ENCODE measurements at places on chromosomes 6 and 20.

DNA sequence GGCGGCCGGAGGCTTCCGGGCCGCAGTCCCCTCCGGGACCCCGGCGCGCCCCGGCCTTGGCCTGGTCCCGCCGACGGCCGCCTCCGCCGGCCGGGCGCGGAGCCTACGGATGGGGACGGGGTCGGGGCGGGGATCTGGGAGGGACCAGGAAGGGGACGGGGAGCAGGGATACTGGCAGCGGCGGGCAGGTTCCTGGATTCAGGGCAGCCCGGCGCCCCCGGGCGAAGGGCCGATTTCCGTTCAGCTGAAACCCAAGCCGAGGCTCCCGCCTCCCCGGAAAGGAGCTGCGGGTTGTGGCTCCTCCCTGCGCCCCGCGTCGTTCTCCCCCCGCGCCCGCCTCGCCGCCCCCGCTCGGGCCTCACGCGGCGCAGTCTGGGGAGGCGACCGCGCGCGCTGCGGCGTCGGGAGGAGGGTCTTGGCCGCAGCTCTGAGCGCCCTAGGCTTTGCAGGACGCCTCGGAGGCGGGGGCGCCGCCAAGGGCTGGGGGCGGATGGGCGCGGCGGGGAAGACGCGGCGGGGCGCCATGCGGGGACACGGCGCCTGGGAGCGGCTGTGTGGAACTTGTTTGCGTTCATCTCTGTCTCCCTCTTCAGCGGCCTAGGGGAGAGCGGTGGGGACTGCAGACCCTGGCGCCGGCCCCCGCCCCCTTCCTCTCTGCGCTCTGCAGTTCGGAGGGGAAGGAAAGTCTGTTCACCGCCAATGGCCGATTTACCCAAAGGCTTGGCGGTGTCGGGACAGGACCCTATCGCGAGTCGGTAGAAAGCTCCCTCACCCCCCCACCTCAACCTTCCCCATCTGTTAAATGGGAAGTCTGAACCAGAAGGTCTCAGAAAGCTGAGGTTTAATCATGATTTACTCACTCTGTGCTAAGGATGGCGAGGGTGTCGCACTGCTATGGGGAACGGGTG, 22.7 kb upstream of the TMEM181 start:
- no peak for DNase-seq
- H3K36me3 ChIP-seq = no peaks in the 10 kb centered on the region
- H3K4me1 ChIP-seq = peaks cover 7% of the 10 kb centered on the region
- H3K27me3 ChIP-seq = peaks cover 54% of the 10 kb centered on the region
- H3K27ac ChIP-seq = no peak overlapping the region
- peak overlapping the region; percentile 29 for H3K4me3 ChIP-seq

DNA sequence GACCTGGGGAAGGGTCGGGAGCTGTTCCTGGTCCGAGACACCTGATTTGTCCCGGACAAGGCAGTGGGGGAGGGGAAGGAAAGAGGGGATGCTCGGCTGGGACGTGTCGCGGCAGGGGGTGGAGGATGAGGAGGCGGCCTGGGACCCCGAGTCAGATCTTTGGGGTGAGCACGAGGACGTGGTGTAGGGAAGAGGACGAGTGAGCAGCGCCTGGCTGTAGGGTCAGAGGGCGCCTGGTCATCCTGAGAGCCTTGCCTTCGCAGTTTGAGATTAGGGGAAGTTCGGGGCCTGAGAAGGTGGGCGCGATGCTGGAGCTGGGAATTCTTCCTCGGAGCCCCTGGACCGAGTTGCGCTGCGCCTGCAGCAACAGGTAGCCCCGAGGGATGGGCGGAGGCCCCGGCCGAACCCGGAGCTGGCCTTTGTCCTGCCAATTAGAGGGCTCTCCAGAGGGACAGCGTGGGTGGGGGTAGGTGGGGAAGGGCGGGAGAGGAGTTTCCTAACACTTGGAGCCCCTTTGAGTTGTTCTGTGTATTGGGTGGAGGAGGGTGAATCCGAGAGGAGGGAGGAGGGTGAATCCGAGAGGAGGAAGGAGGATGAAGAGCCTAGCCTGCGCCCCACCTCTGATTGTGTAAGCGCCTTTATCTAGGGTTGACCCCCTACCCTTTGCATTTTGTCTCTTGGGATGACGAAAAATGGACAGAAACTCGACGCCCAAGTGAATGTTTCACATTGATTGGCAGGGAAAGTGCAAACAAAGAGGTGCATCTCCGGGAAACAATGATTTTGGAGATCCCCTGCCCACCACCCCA, 72.0 kb downstream of the SOX4 start:
- no peak for DNase-seq
- H3K27me3 ChIP-seq = peaks cover 55% of the 10 kb centered on the region
- H3K36me3 ChIP-seq = no peaks in the 10 kb centered on the region
- peak overlapping the region; percentile 10 for H3K27ac ChIP-seq

DNA sequence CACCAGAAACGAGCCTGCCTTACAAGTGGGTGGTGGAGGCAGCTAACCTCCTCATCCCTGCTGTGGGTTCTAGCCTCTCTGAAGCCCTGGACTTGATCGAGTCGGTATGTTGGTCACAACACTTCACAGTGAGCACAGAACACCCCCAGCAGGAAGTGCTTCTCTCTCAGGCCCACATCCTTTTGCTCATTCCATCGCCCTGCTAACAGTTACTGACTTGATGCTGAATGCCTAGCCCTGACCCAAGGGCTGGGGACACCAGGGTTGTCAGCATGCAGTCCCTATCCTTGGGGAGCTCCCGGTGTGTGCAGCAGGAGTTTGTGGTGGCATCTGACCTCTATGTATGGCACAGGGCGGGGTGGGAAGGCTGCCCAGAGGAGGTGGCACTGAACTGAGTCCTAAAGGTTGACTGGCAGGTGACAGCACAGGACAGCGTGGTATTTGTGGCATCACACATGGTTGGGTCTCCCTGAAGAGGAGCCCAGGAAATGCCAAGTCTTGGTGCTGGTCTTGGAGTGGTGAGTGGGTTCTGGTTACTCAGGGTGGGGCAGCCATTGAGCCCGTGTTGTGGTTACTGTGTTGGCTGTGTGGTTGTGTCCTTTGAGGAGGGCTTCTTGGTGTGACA, 26.7 kb downstream of the GTSF1L start:
- H3K4me3 ChIP-seq = no peak overlapping the region
- H3K36me3 ChIP-seq = peaks cover 22% of the 10 kb centered on the region
- no peak for DNase-seq
- no peaks in the 10 kb centered on the region for H3K4me1 ChIP-seq
- H3K27ac ChIP-seq = no peak overlapping the region
- H3K27me3 ChIP-seq = no peaks in the 10 kb centered on the region

- no peak for DNase-seq
- H3K4me3 ChIP-seq = no peak overlapping the region
- H3K36me3 ChIP-seq = peaks cover 45% of the 10 kb centered on the region
Measured at GRCh38 chr6:160131636-160132296, 10.2 kb downstream of the SLC22A1 start.

GRCh38 chr6:119749335-119749734, 399.8 kb upstream of the MAN1A1 start:
- H3K4me1 ChIP-seq = peaks cover 23% of the 10 kb centered on the region
- H3K27me3 ChIP-seq = peaks cover 3% of the 10 kb centered on the region
- no peak for DNase-seq
- peak overlapping the region; percentile 4 for H3K27ac ChIP-seq
- no peaks in the 10 kb centered on the region for H3K36me3 ChIP-seq

GRCh38 chr6:42984924-42985475, 630 bp downstream of the PPP2R5D start:
- peak overlapping the region; percentile 86 for H3K4me3 ChIP-seq
- peak overlapping the region; percentile 39 for H3K27ac ChIP-seq
- peaks cover 43% of the 10 kb centered on the region for H3K4me1 ChIP-seq
- peaks cover 18% of the 10 kb centered on the region for H3K36me3 ChIP-seq
- peak; percentile 6 for DNase-seq

GRCh38 chr20:52751571-52751970, 220.6 kb upstream of the TSHZ2 start:
- no peaks in the 10 kb centered on the region for H3K4me1 ChIP-seq
- no peak for DNase-seq
- no peak overlapping the region for H3K27ac ChIP-seq
- no peaks in the 10 kb centered on the region for H3K27me3 ChIP-seq
- H3K36me3 ChIP-seq = no peaks in the 10 kb centered on the region

GRCh38 chr20:44993343-44993742, 27.0 kb downstream of the STK4 start:
- peaks cover 55% of the 10 kb centered on the region for H3K36me3 ChIP-seq
- peaks cover 84% of the 10 kb centered on the region for H3K4me1 ChIP-seq

DNA sequence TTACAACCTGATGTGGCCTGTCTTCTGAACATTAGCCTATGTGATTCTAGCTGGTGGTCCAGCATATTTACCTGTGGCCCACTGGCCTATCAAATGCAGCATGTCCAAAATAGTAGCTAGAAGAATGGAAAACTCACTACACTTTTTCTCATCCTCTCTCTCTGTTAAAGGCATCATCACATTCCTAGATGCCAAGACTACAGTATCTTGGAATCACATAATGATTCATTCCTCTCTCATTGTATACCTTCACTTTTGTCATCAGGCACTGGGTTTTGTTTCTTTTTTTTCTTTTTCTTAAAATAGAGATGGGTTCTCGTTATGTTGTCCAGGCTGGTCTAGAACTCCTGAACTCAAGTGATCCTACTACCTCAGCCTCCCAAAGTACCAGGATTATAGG, 45.0 kb downstream of the FAM83B start:
- H3K27ac ChIP-seq = no peak overlapping the region
- H3K36me3 ChIP-seq = no peaks in the 10 kb centered on the region
- H3K4me3 ChIP-seq = no peak overlapping the region
- no peaks in the 10 kb centered on the region for H3K4me1 ChIP-seq
- DNase-seq = no peak

DNA sequence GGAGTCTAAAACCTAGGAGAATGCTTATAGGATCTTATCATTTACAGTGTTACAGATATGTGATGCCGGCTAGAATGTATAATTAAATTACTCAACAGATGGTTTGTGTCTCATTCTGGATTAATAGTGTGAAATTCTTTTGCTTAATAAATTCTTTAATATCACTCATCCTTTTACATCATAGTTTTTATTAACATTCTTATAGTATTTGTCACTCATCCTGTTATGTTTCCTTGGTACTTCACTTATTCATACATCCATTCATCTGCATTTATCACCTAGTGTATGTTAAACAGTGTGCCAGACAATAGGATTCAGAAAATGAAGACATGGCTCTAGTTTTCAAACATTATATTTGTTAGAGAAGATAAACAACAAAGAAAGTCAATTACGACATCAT, 468.7 kb downstream of the FRK start:
- H3K36me3 ChIP-seq = no peaks in the 10 kb centered on the region
- no peak overlapping the region for H3K4me3 ChIP-seq
- DNase-seq = no peak
- H3K27ac ChIP-seq = no peak overlapping the region
- H3K4me1 ChIP-seq = no peaks in the 10 kb centered on the region

- DNase-seq = no peak
- H3K27me3 ChIP-seq = no peaks in the 10 kb centered on the region
- peaks cover 23% of the 10 kb centered on the region for H3K36me3 ChIP-seq
- H3K4me1 ChIP-seq = no peaks in the 10 kb centered on the region
- no peak overlapping the region for H3K27ac ChIP-seq
- no peak overlapping the region for H3K4me3 ChIP-seq
Measured at GRCh38 chr6:73043446-73043845, 181.8 kb downstream of the KHDC1L start.

DNA sequence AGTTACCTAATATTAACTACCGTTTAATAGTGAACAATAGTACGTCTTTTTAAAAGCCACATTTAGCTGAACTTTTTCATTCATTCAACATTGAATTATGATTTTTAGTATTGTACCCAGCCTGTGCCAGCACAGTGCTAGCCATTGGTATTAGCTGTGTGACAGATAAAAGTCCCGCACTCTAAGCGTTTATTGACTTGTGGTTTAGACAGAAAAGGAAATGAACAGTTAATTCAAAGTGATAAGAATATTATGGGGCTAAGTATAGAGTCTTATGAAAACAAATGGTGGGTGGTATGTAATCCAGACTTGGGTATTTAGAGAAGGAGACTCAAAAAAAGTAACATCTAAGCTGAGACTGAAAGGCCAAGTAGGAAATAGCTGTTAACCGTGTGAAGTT, 202.3 kb downstream of the RPS12 start:
- no peak overlapping the region for H3K27ac ChIP-seq
- H3K4me3 ChIP-seq = no peak overlapping the region
- H3K27me3 ChIP-seq = no peaks in the 10 kb centered on the region

- no peaks in the 10 kb centered on the region for H3K4me1 ChIP-seq
- H3K27me3 ChIP-seq = peaks cover 11% of the 10 kb centered on the region
- no peak overlapping the region for H3K4me3 ChIP-seq
- peak overlapping the region; percentile 3 for H3K27ac ChIP-seq
- no peaks in the 10 kb centered on the region for H3K36me3 ChIP-seq
Measured at GRCh38 chr6:154295733-154296132, 60.9 kb downstream of the IPCEF1 start.

GRCh38 chr6:53686355-53686940, 20.9 kb upstream of the KLHL31 start:
- H3K36me3 ChIP-seq = no peaks in the 10 kb centered on the region
- H3K4me3 ChIP-seq = no peak overlapping the region
- no peaks in the 10 kb centered on the region for H3K4me1 ChIP-seq
- H3K27me3 ChIP-seq = no peaks in the 10 kb centered on the region
- H3K27ac ChIP-seq = no peak overlapping the region

- peak within 1 kb of the TSS; percentile 97 for H3K27ac ChIP-seq
- H3K4me3 ChIP-seq = peak within 1 kb of the TSS; percentile 94
- DNase-seq = peak; percentile 89
- H3K36me3 ChIP-seq = peaks cover 30% of the 10 kb centered on the region
- peaks cover 41% of the 10 kb centered on the region for H3K4me1 ChIP-seq
Measured at GRCh38 chr20:45890985-45891983, at the start of the genes CTSA and NEURL2. CTSA (plus strand) TSS chr20:45891335; CDS start chr20:45891569, 234 bp downstream. NEURL2 (minus strand) TSS chr20:45891208; CDS start chr20:45890991, 217 bp downstream.

DNA sequence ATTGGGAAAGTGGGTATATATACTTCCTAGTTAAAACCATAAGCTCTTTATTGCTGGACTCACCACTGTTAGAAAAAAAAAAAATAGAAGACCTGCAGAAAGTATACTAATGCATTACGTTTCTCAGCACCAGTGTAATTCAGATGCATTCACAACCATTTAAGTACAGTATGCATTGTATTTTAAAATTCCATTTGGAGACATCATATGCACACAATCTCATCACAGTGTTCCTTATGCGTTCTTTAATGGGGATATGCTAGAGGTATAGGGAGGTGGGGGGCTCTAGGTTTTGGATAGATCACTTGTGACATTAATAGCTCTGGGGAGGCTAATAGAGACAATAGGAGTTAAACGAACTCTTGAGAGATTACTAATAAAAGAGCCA, 9.4 kb downstream of the TFAP2A start:
- H3K4me1 ChIP-seq = peaks cover 29% of the 10 kb centered on the region
- H3K4me3 ChIP-seq = no peak overlapping the region
- H3K36me3 ChIP-seq = peaks cover 19% of the 10 kb centered on the region
- no peak overlapping the region for H3K27ac ChIP-seq
- peaks cover 83% of the 10 kb centered on the region for H3K27me3 ChIP-seq
- no peak for DNase-seq

GRCh38 chr6:146693342-146693741, 94.6 kb downstream of the ADGB start:
- H3K4me1 ChIP-seq = no peaks in the 10 kb centered on the region
- H3K36me3 ChIP-seq = no peaks in the 10 kb centered on the region
- no peak for DNase-seq
- H3K27me3 ChIP-seq = no peaks in the 10 kb centered on the region
- no peak overlapping the region for H3K4me3 ChIP-seq
- no peak overlapping the region for H3K27ac ChIP-seq

GRCh38 chr6:159038914-159039884, 5.6 kb downstream of the TAGAP start:
- peak overlapping the region; percentile 74 for H3K4me3 ChIP-seq
- DNase-seq = peak; percentile 56
- H3K27ac ChIP-seq = peak overlapping the region; percentile 98
- H3K27me3 ChIP-seq = no peaks in the 10 kb centered on the region

Measured in stimulated activated naive B cell treated with anti-CD40 and anti-IgM and Interleukin-4, amounts not matched to agents 10 μg/mL and 1 μg/mL and 100 μg/mL, for 72 hours (primary cell).